ENCODE measurements at places on chromosomes 4 and X.
A peak's percentile ranks its signal among the peaks of the same experiment; 100 is the strongest.

DNA sequence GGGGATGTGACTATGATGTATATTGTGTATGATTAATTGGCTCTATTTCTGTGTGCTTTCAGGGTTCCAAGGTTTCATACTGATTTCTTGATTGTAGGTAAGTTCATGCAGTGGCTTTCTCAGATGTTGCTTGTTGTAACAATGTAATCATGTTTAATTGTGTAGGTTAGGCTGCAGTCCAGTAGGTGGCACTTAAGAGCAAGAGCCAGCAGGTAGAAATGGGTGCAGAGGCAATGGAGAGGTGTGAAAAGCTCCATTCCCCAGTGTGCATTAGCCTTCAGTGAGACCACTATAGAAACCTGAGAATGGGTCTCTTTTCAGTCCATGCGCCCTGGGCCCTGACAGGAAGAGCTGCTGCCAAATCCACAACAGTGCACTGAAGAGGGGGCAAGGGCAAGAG, 28.2 kb downstream of the DCAF12L2 start:
- DNase-seq = peak; percentile 49

GRCh38 chr4:173446416-173446815, 47.5 kb upstream of the SCRG1 start:
- DNase-seq = no peak

DNA sequence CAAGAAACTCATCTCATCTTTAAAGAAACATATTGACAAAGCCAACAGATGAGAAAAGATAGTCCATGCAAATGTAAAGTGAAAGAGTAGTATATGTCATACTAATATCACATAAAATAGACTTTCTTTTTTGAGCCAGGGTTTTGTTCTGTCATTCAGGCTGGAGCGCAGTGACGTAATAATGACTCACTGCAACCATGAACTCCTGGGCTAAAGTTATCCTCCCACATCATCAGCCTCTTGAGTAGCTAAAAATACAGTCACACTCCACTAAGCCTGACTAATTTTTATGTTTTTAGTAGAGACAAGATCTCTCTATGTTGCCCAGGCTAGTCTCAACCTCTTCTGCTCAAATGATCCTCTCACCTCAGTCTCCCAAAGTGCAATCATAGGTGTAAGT, 51.8 kb upstream of the TRAM1L1 start:
- DNase-seq = no peak

- DNase-seq = no peak
These were observed 318.6 kb upstream of the TAPT1 start for GRCh38 chr4:16544869-16545268.

- DNase-seq = no peak
These were observed 202.0 kb downstream of the PCDH19 start for GRCh38 chrX:100208076-100208475.

DNA sequence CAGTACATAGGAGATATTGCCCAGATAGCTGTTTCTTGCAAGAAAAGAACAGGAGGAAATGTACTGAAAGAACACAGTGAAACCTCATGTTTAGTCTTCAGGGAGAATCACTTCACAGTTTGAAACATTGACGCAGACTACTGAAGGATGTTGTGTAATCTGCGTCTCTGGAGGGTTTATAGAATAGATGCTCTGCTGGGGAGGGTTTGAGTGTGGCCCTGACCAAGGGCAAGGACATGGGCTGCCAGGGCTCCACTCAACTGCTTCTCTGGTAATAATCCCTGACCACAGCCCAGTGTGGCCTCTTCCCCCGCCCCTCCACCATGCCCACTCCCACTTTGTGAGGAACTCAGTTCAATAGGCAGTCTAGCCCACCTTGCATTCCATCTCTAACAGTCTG, 15.8 kb upstream of the ACE2 start:
- DNase-seq = no peak

DNA sequence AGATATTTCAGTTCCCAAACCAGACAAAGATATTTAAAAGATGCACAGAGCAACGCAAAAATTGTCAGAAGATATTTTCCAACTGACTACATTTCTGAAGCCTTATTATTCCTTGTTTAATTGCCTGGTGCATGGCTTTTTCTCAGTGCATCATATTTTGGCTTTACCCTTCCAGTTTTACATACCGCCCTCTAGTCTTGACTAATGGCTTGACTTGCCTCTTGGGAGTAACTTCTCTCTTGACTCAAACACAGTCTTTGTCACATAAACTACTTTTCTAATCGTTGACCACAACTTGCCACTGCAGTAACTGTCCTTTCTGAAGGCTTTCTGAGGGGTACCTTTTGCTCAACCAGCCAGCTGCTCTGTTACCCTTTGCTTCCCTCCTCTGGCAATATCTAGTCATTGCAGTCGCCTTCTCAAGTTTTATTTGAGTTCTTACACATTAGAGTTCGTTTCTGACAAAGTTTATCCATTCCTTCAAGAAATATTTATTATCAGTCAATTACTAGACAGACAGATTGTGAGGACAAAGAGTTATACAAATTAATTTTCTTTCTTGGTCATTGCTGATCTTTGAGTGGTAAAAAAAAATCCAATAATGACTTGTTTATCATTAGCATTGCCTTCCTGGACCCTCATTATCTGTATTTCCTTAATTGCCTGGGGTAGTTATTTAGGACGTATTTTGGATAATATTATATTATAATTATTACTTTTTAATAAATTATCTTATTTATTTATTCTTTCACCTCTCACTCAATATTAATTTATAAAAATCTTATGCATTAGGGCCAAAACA, 506.9 kb upstream of the PCDH10 start:
- DNase-seq = peak; percentile 52

DNA sequence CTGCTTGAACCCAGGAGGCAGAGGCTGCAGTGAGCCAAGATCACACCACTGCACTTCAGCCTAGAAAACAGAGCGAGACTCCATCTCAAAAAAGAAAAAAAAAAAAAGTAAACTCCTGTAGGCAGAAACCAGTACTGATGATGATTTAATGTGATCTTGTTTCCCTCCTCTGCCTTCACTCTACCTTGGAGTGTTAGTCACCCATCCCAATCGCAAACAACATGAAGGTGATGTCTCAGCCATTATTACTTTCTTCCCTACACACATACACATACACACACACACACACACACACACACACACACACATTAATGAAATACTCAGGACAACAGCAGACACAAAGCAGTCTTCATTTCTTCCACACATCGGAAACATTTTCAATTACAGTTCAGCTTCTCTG, 15.6 kb downstream of the XKRX start:
- no peak for DNase-seq

GRCh38 chr4:174522183-174523024, at the start of gene HPGD:
Gene HPGD, minus strand, starts transcription at chr4:174522488. Its CDS starts 37 bp downstream, at chr4:174522451.
- DNase-seq = peak; percentile 53

DNA sequence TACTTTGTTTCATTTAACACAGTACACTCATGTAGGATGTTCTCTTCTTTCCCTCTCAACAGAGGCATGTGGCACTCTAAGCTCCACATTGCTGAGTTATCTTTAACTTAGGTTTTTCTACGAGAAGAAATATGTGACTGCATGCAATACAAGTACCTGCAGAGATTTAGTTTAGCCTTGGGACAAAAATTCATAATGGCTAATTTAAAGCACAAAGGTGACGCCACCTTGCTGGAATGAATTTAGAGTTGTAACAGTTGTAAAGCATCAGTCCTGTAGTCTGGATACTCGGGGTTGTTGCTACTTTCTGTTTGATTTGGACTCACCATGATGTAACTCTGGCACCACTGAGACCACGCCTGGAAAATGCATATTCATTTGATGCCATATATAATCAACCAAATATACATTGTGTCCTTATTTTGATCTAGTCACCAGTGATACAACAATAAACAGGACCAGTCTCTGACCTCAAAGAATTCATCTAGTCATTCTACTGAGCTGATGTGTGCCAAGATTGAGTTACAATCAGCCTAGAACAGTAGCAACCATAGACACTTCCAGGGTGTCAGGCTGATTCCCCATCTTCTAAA, 451.0 kb upstream of the ZFP42 start:
- no peak for DNase-seq

GRCh38 chrX:42697544-42697943, 80.4 kb downstream of the PPP1R2C start:
- DNase-seq = no peak
